Non-pigmented ciliary epithelial cell (primary cell): ENCODE measurements at places on chromosomes 2 and 18.

DNA sequence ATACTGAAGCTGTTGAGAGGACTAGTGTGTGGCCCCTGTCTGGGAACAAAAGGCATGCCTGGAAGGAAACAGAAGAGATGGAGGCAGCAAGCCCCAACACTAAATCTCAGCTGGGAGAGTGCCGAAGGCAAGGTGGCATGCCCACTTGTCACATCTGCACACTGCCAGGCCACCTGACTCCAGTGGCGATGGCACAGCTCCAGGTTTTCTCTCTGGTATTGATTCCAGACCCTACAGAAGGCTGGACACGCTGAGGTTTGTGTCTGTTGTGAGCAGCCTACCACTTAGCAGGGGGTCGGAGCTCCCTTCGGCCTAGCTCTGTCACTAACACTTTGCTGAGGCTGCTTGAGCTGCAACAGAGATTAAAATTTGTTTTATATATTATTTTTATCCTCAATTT, 307.3 kb downstream of the TDRD15 start:
- DNase-seq, result no peak

- no peak for DNase-seq
Observed at GRCh38 chr2:212489719-212490346, 48.8 kb downstream of the ERBB4 start.

DNA sequence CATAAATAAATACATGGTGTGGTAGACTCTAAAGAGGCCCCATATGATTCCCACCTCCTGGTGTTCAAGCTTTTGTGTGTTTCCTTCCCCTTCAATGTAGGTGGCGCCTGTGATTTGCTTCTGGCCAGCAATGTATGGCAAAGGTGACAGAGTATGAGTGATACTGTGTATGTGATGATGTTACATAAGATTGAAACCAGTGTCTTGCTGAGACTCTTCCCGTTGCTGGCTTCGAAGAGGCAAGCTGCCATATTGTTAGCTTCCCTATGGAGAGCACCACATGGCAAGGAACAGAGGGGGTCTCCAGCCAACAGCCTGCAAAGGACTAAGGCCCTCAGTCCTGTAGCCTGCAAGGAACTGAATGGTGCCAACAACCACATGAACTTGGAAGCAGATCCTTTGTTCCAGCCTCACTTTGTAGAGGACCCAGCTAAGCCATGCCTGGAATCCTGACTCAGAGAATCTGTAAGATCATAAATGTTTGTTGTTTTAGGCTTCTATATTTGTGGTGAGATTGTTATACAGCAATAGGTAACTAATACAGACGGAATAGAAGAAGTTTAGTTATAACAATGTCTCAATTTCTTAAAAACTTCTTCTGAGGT, 1.7 kb upstream of the SMAD4 start:
- no peak for DNase-seq

DNA sequence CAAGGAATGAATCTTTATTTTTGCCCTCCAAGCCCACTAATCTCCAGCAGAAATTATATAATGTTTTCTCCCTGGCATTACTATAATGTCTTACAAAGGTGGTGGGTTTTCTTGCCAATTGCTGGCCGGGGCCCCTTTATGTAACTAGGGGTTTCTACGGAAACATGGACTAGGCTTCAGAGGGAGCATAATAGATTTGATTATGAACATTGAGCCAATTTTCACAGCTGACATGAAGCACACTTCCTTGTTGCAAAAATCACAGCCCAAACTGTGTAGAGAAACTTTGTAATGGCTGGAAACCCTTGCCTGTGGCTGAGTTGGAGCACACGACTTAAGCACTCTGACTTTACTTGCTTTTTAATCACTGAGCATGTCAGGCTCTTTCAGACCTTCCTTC, 3.8 kb upstream of the CYRIA start:
- no peak for DNase-seq

DNA sequence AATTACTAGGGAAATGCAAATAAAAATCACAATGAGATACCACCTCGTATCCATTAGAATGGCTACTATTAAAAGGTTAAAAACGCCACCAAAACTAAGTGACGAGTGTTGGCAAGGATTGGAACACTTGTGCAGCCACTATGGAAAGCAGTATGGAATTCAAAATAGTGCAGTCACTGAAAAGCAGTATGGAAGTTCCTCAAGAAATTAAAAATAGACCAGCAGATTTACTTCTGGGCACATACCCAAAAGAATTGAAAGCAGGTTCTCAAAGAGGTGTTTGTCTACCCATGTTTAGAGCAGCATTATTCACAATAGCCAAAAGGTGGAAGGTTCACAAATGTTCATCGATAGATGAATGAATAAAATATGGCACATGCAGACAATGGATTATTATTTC, 149.7 kb upstream of the STON1 start:
- no peak for DNase-seq

GRCh38 chr2:16890081-16890480, 224.4 kb upstream of the CYRIA start:
- DNase-seq, result no peak
